ENCODE measurements at places on chromosomes 3 and 15. TPM values are rescaled to one million over a fixed set of nuclear protein-coding genes. Genes with fewer than 3 reads are reported as not detected.

C3orf70 gene
- total RNA-seq: not detected

ADAMTS9 gene
- total RNA-seq: not detected

MLH1 gene
- 42.0 TPM for total RNA-seq

LRCH3 gene
- total RNA-seq: 46.0 TPM

GOLGA8H gene
- not detected for total RNA-seq

ARHGAP31 gene
- total RNA-seq: 1.5 TPM

SLC25A36 gene
- total RNA-seq: 44.0 TPM

XIRP1 gene
- total RNA-seq: not detected

CPLX3 gene
- not detected for total RNA-seq

TRH gene
- not detected for total RNA-seq

CFAP44 gene
- total RNA-seq: 8.9 TPM

SLC49A4 gene
- 4.0 TPM for total RNA-seq

GP9 gene
- not detected for total RNA-seq
